ENCODE measurements at places on chromosomes 5 and 9. TPM values are rescaled to one million over a fixed set of nuclear protein-coding genes. Genes with fewer than 3 reads are reported as not detected.
A peak's percentile ranks its signal among the peaks of the same experiment; 100 is the strongest.

Gene CCDC187
- total RNA-seq: not detected

Gene ZNF622
- 44.8 TPM for total RNA-seq

Gene DNAJB5
- 109 TPM for total RNA-seq

GRCh38 chr9:36993933-36994764, 39.9 kb downstream of the PAX5 start:
- no peak overlapping the region for H3K4me3 ChIP-seq
- no peaks in the 10 kb centered on the region for H3K36me3 ChIP-seq
- no peak overlapping the region for H3K27ac ChIP-seq

- H3K27ac ChIP-seq: no peak overlapping the region
- no peak for DNase-seq
- no peaks in the 10 kb centered on the region for H3K27me3 ChIP-seq
- H3K4me3 ChIP-seq: no peak overlapping the region
Measured at GRCh38 chr5:17360879-17361278, 137.2 kb upstream of the TAF11L2 start.

DNA sequence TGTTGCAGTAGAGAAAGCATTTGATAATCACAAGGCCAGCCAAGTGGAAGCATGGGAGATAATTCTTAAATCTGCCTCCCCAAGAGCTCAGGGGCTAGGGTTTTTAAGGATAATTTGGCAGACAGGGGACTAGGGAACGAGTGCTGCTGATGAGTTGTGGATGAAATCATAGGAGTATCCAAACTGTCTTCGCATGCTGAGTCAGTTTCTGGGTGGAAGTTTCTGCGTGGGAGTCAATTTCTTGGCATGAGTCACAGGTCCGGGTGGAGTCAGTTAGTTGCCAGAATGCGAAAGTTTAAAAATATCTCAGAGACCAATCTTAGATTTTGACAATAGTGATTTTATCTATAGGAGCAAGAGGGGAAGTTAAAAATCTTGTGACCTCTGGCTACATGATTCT, 112.6 kb downstream of the TMC1 start:
- H3K4me1 ChIP-seq: peaks cover 2% of the 10 kb centered on the region
- no peak for DNase-seq
- no peaks in the 10 kb centered on the region for H3K36me3 ChIP-seq
- no peak overlapping the region for H3K27ac ChIP-seq
- no peaks in the 10 kb centered on the region for H3K27me3 ChIP-seq

- DNase-seq: no peak
- no peaks in the 10 kb centered on the region for H3K36me3 ChIP-seq
Measured at GRCh38 chr9:129773262-129774048, 20.6 kb upstream of the PTGES start.

- no peak overlapping the region for H3K4me3 ChIP-seq
- H3K27ac ChIP-seq: no peak overlapping the region
- H3K4me1 ChIP-seq: no peaks in the 10 kb centered on the region
- H3K36me3 ChIP-seq: no peaks in the 10 kb centered on the region
Measured at GRCh38 chr5:135589152-135589551, 10.4 kb upstream of the CXCL14 start.

- H3K4me1 ChIP-seq: peaks cover 26% of the 10 kb centered on the region
- H3K4me3 ChIP-seq: no peak overlapping the region
- H3K27me3 ChIP-seq: no peaks in the 10 kb centered on the region
- peak overlapping the region; percentile 16 for H3K27ac ChIP-seq
- H3K36me3 ChIP-seq: no peaks in the 10 kb centered on the region
- no peak for DNase-seq
Measured at GRCh38 chr5:125190232-125191087, 444.0 kb upstream of the ZNF608 start.

DNA sequence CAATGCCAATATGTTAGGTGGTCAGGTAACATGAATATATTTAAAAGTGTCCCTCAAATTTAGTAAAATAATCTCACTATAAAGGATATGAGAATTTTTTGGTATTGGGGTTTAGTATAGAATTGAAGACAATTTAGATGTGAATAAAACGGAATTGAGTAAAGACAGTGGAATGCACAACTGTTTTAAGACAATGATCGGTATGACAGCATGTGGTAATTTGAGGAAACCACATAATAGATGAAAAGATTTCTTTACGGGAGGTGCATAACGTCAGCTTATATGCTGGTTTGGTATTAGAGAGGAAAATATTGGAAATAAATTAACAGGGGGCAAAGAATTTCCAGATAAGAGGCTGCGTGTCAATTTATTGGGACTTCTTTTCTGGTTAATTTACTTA, 1043.2 kb downstream of the CDH18 start:
- no peaks in the 10 kb centered on the region for H3K4me1 ChIP-seq
- no peak overlapping the region for H3K4me3 ChIP-seq
- H3K36me3 ChIP-seq: no peaks in the 10 kb centered on the region
- no peak for DNase-seq
- no peak overlapping the region for H3K27ac ChIP-seq
- no peaks in the 10 kb centered on the region for H3K27me3 ChIP-seq

Gene TNFSF8
- 0.76 TPM for total RNA-seq

- no peak overlapping the region for H3K4me3 ChIP-seq
- peaks cover 24% of the 10 kb centered on the region for H3K4me1 ChIP-seq
- no peaks in the 10 kb centered on the region for H3K36me3 ChIP-seq
- no peak overlapping the region for H3K27ac ChIP-seq
Measured at GRCh38 chr9:69603656-69604055, 68.5 kb downstream of the APBA1 start.

DNA sequence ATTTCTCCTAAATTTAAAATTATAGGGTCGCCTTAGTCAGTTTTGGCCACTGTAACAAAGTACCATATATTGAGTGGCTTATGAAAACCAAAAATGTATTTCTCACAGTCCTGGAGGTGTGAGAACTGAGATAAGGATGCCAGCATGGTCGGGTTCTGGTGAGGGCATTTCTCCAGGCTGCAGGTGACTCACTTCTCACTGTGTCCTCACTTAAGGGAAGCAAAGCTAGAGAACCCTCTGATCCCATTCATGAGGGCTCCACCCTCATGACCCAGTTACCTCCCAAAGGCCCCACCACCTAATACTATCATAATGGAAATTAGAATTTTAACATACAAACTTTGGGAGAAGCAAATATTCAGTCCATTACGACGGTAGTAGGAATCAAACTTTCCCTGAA, 75.1 kb upstream of the FBN2 start:
- H3K36me3 ChIP-seq: no peaks in the 10 kb centered on the region
- H3K4me1 ChIP-seq: no peaks in the 10 kb centered on the region
- no peak for DNase-seq
- H3K4me3 ChIP-seq: no peak overlapping the region
- H3K27ac ChIP-seq: no peak overlapping the region
- no peaks in the 10 kb centered on the region for H3K27me3 ChIP-seq

DNA sequence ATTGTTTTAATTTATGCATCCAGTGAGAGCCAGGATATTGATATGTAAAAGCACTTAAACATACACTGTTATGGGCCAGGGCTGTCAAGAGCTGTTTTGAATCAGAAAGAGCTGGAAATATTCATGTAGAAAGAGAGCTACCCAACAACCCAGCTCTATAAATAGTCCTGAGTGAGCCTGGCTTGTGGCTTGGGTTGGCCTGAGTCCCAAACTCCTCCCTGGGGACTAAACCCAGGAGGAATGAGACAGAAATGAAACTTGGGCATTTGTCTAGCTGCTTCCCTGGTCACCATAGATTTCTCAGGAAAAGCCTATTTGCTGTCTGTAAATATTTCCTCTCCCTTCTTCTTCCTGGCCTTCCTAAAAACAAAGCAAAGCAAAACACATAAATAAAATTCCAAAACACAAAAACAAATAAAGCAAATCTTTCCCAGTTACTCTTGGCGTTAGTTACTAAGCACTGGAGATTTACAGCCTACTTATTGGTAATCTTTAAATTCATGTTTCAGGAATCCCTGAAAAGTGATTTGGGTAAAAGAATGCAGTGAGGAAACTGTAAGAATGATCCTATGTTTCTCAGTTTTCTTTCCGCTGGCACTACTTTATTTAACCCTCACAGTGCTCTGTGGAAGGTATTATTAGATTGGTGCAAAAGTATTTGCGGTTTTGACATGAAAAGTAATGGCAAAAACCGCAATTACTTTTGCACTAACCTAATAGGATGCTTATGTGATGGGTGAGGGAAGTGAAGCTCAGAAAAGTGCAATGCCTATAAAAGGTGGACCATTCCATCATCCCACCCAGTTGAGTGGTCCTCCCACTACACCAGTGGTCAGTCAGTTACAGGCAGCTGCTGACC, 111.8 kb downstream of the CARTPT start:
- H3K27ac ChIP-seq: no peak overlapping the region
- H3K4me3 ChIP-seq: no peak overlapping the region
- DNase-seq: no peak
- peaks cover 13% of the 10 kb centered on the region for H3K4me1 ChIP-seq

- H3K4me3 ChIP-seq: no peak overlapping the region
- no peak for DNase-seq
- H3K36me3 ChIP-seq: no peaks in the 10 kb centered on the region
- no peak overlapping the region for H3K27ac ChIP-seq
Measured at GRCh38 chr9:93013856-93014582, 44.5 kb upstream of the SUSD3 start.

Gene PHF24
- total RNA-seq: 0.04 TPM

DNA sequence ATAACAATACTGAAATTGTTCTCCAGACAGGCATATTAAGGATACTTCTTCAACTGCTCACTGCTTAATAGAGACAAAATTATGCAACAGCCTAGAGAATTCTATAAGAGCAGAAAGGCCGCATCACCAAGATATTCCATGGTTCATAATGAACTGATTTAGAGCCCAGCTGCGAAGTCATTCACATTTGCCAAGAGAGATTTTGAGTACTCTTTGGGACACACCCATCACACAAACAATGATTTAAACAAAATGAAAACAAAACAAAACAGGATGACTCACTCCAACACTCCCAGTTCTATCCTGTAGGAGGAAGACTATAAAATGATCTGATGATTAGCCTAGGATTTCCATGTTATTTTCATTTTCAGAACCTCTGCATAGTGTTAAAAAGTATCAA, 145.7 kb upstream of the GNA14 start:
- no peaks in the 10 kb centered on the region for H3K36me3 ChIP-seq
- no peaks in the 10 kb centered on the region for H3K4me1 ChIP-seq
- no peaks in the 10 kb centered on the region for H3K27me3 ChIP-seq
- H3K27ac ChIP-seq: peak overlapping the region; percentile 52
- H3K4me3 ChIP-seq: no peak overlapping the region

Gene RANBP6
- total RNA-seq: 18.3 TPM

DNA sequence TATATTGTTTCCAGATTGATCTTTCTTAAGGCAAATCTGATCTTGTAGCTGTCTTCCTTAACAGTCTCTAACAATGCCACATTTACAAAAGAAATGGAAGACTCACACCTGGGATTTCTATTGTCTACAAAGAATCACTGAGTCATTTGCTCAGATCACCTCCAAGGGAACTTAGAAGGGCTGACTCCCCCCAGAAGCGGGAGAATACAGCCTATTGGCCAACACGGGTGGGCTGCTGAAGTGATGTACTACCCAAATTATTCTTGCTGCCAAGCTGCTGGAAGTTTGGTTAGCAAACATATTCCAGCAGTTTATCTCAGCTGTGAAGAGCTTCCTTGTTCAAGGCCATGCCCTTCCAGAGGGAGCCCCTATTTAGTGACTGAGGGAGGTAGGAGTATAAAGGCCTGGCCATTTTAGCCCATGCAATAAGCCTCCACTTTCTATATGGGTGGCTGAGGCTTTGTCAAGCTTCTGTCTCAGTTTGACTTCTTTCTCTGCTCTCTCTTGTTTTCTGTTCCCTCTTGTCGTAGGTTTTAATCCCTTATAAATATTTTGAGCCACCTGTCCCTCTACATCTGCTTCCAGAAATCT, 379.4 kb downstream of the PRR16 start:
- H3K36me3 ChIP-seq: no peaks in the 10 kb centered on the region
- no peaks in the 10 kb centered on the region for H3K27me3 ChIP-seq
- DNase-seq: no peak

DNA sequence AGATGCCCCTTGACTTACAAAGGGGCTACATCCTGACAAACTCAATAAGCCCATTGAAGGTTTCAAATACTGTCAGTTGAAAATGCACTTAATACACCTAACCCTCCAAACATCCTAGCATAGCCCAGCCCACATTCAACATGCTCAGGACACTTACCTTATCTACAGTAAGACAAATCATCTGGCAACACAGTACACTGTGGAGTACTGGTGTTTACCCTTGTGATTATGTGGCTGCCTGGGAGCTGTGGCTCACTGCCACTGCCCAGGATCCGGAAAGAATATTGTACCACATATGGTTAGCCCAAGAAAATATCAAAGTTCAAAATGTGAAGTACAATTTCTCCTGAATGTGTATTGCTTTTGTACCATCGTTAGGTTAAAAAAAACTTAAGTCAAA, 562.2 kb downstream of the HTR1A start:
- H3K27me3 ChIP-seq: no peaks in the 10 kb centered on the region
- no peak overlapping the region for H3K27ac ChIP-seq
- no peak for DNase-seq
- no peaks in the 10 kb centered on the region for H3K4me1 ChIP-seq
- H3K36me3 ChIP-seq: no peaks in the 10 kb centered on the region
- no peak overlapping the region for H3K4me3 ChIP-seq

Data from gastrocnemius medialis (tissue), 4 donors.